ENCODE measurements at places on chromosomes 3 and 15.
A peak's percentile ranks its signal among the peaks of the same experiment; 100 is the strongest.

GRCh38 chr3:100041328-100041749 is 73.0 kb downstream of the FILIP1L start:
- DNase-seq, result no peak

- no peak for DNase-seq
These were observed 1090.2 kb downstream of the FHIT start for GRCh38 chr3:60160822-60161748.

GRCh38 chr3:192422997-192423342 is 304.4 kb downstream of the FGF12 start:
- no peak for DNase-seq

DNA sequence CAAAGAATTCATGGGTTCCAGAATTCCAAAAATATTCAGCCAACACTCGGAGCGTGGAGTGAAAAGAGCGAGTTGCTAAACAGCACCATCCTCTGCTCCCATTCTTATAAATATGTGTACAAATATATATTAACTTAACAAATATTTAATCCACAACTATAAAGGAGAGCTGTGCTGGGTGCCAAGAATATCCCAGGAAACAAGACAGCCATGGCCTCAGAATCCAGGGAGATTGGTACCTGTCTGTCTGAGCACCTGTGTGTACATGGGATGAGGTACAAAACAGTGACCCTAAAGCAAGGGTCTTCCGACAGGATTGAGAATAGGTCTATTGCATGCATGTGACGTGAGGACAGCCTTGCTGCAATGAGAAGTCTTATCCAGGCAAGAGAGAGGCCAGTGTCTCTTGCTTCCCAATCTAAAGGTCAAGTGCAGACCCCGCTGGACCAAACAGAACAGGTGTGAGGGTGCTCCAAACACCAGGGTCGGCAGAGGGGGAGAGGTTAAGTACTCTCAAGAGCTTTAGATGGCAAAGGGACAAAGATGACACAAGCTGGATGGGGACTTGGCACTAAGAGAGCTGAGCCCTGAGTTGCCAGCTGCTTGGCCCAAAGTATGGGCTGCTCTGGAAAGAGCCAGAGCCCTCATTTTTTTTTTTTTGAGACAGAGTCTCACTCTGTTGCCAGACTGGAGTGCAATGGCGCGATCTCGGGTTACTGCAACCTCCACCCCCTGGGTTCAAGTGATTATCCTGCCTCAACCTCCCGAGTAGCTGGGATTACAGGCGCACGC is 36.2 kb downstream of the HOMER2 start:
- DNase-seq, result no peak

GRCh38 chr15:48616216-48616615 is 29.3 kb downstream of the FBN1 start:
- DNase-seq, result no peak

DNA sequence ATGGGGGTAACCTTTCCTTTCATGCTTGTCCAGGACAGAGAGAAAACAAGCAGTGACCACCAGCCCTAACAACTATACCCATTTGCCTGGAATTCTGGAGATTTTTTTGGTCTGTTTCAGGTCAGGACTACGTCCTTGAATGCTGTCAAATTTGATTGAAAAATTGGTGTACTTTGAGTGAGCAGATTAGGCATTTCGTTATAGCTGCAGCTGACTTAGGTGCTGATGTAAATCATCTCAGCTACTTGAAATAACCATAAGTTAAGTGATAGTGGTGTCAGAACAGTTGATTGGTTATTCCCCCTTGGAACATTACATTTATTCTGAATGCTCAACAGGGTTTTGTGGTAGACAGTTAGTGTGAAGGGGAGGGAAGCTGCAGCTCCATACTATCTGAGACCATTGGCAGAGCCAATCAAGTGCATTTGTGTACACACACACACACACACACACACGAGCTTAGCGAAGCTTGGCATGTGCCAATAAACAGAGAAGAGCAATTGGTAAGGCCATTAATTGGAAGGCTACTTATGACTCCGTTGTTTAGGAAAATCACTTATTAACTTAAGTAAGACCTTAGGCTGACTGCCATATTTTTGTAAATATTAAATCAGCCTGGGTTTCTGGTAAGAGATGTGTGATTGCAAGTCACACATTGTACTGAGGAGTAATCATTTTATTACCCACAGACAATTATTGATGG is 447.8 kb downstream of the MFSD1 start:
- no peak for DNase-seq

- DNase-seq, result peak; percentile 24
These were observed 795 bp upstream of the SCAANT1 start for GRCh38 chr3:63912768-63913588.

Data from stimulated activated CD4-positive, alpha-beta T cell treated with anti-CD3 and anti-CD28 coated beads, TNF-alpha, amount 100 ng/mL, for 24 hours (primary cell).